HEK293T (cell line): ENCODE measurements at places on chromosomes 3 and 15.

DNA sequence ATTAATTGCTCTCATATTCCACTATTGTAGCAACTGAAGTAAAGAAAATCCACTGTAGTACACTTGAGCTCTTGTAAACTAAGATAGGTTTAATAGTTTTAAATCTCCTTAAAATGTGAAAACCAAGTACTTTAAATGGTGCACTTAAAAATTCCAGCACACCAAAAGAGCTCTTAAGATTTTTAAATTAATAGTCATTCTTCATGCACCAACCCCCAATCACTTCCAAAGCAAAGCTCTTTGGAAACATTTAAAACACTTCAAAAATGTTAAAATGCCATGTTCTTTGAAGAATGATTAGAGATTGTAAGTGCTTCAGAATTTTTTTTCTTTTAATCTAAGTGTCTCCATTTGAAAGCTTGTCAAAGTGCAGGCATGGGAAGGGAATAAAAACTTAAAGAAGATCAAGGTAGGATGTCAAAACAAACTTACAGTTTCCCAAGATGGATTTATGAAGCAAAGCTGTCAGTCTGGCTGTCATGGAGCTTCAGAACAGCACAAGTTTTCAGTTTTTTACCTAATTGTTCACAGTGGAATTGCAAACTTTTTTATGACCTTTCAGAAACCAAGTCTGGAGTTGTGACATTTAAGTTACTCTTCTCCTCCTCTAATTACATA lies 84.3 kb downstream of the ARPP21 start:
- DNase-seq: no peak

DNA sequence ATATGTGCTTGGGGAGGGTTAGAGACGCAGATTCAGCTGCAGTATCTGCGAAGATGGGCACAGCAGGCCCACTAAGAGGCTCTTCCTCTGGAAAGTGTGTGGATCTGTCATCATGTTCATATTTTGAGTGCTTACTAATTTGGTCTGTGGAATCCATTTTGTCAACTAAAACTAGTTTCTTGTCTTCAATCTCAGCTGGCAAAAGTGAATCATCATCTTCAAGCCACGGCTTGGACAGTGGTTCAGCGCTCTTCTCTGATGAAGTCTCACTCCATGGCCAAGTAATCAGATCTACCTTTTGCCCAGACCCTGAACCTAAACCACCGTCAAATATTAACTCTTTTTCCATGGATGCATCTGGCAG lies 76.2 kb downstream of the IMPG2 start:
- DNase-seq: no peak

DNA sequence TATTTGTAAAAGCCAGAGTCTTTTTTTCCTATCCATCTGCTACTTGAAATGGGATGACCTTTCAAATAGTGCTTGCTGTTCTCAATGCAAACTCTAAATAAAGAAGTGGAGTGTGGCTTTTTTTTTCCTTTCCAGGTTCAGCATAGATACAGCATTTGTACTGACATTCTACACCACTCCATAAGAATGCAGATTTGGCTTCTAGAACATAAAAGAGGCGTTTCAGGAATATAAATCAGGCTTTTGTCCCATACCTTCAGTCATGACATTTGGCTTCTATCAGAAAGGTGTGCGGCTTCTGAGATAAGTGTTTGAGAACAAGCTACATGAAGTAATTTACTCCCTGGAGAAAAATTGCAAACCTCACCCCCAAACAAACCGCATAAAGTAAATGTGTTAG lies 553.1 kb downstream of the FHIT start:
- DNase-seq: no peak

DNA sequence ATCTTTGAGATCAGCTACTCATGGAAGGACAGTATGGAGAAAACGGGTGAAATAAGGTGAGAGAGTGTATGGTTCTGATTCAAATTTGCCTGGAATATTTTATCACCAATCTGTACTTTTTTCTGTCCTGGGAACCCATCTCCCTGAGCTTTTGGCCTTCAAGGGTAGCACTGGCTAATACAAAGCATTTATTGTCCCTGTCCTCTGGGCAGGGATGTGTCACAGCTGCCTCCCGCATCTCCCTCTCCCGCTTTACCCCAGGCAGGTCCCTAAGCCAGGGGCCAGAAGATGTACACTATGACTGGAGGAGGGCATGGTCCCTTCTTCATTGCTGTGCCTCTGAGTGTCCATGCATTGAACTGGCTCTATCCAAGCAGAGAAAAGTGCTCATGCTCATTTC lies 201.7 kb upstream of the CHRNA7 start:
- no peak for DNase-seq
